ENCODE measurements at places on chromosomes 4 and X. TPM values are rescaled to one million over a fixed set of nuclear protein-coding genes. Genes with fewer than 3 reads are reported as not detected.

DNA sequence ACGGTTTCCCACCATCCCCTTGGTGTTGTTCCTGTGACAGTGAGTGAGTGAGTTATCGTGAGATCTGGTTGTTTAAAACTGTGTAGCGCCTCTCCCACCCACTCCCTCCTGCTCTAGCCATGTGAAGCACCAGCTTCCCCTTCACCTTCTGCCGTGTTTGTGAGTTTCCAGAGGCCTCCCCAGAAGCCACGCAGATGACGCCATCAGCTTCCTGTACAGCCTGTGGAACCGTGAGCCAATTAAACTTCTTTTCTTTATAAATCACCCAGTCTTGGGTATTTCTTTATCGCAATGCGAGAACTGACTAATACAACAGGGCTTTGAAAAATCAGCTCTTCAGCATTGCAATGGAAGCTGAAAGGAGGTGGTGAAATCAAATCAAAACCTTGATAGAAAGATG lies 50.0 kb downstream of the FGFBP1 start:
- no peak for DNase-seq

- no peak for DNase-seq
Observed at GRCh38 chr4:23298371-23298770, 591.5 kb downstream of the PPARGC1A start.

DNA sequence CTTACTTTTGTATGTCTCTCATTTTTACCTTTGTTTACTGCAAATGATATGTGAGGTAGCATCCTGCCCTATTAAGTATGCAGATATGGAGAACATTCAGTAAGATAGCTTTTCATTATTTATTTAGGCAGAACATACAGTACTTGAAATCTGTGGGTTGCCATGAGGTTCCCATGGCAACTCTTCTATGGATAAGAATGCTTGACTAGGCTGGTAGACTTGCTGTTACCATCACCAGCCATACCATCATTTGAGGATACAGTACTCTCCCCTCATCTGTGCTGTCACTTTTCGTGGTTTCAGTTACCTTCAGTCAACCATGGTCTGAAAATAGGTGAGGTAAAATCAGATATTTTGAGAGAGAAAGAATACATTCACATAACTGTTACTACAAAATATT lies 56.7 kb downstream of the NAF1 start:
- DNase-seq = no peak

DNA sequence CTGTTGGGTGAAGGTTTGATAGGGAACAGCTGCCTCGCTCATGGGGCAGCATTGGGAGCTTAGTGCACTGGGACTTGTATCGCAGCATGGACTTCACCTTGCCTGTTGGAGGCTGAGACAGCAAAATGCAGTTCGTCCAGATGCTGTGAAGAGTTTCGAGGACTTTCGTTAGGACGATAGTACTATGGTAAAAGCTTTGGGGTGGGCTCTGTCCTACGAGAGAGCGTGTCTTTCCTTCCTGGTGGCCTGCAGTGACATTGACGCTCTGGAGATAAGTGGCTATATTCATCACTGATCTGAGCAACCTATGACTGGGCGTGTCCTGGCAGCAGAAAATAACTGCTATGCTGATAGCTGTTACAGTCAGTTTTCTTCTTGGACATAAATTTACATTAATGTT lies 44.8 kb downstream of the ARHGAP10 start:
- no peak for DNase-seq

- DNase-seq = no peak
Observed at GRCh38 chr4:1938027-1938426, 66.8 kb downstream of the NSD2 start.

DNA sequence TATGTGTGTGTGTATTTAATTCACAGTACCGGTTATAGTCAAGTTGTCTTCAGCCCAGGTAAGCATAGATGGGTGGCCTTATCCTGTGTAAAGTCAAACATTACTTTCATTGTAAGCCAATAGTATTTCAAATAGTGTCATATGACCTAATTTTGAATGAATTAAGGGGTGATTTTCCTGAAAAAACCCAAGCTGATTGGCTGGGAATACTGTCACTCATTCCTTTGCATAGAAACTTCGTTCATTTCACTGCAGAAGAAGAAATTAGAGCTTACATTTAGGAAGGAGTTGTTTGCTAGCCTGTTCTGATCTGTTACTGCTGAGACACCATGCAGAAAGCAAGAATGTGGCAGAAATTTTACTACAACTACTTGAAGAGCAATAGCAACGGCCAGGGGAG lies 45.4 kb downstream of the SMARCAD1 start:
- DNase-seq = no peak

DNA sequence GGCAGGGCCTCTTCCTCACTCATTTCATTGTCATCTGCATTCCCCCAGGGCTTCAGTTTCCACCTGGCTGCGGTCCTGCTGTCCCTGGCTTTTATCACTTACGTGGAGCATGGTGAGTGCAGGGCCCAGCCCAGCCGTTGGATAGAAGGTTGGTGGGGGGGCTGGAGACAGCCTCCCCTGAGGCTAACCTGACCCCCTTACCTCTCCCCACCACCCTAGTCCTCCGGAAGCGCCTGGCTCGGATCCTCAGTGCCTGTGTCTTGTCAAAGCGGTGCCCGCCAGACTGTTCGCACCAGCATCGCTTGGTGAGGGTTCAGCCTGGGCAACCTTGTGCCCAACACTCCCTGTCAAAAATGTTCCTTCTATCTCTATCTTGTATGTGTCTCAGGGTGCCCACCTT lies 5.8 kb upstream of the EBP start:
- no peak for DNase-seq

- DNase-seq = peak; percentile 29
Observed at GRCh38 chr4:109574443-109574850, 14.4 kb downstream of the MCUB start.

DNA sequence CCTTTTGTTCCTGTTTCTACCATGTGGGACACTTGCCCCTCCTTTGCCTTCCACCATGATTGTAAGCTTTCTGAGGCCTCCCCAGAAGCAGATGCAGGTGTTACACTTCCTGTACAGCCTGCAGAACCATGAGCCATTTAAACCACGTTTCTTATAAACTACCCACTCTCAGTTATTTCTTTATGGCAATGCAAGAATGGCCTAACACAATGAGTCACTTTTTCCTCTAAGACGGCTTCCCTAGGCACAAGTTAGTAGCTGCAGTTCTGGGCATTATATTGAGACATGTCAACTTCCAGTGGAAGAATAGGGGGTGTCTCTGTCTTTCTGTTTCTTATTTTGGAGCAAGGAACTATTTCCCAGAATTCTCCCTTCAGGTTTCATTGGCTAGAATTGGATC lies 32.9 kb upstream of the DIPK2B start:
- DNase-seq = no peak

DNA sequence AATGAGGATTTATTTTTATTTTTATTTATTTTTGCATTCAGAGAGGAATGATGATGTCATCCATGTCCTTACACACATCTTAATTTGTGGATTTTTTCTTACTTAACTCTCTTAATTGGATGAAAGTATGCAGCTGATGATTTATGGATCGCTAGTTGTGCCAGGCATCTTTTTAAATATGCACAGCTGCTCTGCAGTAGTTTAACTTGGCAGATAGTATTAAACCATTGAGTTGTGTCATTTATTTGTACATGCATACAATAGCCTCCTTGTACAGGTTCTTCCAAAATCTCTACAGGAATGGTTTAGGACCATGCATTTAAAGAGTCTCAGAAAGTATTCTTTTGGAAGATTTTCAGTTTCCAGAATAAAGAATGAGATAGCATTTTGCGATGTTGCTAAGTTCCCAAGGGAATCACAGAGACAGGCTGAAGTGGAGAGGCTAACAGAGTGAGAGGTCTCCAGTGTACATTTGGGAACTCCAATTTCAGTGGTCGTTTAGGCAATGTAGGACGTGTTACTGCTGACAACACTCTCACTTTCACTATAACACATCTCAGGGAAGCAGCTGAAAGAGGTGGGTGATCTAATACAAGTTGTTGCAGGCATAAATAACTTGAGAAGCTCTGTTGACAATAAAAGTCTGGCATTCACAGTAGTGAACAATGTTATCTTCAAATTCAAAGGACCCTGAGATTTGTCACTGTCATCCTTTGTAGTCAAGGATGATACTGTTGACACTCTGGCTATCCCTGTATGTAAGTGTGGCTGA lies 49.9 kb upstream of the SCRG1 start:
- DNase-seq = no peak

- DNase-seq = no peak
Observed at GRCh38 chr4:127849505-127850234, 31.0 kb upstream of the PLK4 start.

DNA sequence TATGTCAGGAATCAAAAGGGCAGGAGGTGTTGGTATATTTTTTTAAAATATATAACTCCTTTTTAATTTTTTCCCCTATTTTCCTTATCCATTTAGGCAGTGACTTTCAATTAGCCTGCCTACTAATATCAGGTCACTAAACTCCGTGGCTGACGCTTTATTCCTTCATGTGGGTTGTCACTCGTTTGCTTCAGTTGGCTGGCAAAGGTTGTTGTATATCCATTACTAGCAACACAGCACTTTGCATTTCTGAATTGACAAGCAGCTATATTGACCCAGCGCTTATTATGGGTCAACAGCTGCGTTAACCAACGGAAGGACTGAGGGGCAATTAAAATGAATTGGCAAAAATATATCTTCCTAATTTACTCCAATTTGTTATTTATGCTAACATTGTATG lies 87.7 kb downstream of the ARX start:
- DNase-seq = no peak

- DNase-seq = no peak
Observed at GRCh38 chr4:52425751-52426326, 233.3 kb downstream of the USP46 start.

DNA sequence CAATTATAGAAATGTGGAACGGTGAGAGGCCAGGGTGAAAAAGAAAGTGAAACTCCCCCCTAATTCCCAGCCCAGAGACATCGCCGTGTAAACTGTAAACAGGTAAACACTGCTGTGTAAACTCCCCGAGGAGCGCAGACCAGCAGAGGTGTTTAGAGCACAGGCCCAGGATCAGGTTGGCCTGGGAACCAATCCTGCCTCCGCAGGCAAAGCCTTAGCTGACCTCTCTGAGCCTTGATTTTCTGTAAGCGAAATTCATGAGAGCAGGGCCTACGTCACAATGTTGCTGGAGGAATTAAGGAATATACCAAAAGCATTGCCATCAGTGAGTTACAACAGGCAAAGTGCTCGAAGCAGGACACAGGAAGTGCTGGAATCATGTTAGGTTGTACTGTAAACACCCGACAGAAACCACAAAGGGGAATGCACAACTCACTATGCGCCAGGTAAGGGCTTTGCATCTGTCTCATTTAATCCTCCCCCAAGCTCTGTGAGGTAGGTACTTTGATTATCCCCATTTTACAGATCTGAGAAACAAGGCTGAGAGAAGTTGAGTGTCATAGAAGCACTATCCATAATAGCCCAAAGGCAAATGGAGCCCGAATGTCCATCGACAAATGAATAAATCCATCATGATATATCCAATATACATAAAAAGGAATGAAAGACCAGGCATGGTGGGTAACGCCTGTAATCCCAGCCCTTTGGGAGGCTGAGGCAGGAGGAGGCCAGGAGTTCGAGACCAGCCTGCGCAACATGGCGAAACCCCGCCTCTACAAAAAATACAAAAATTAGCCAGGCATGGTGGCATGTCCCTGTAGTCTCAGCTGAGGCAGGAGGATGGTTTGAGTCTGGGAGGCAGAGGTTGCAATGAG lies 30.7 kb upstream of the KIAA0232 start:
- DNase-seq = no peak

GRCh38 chr4:182510836-182511235 lies 267.6 kb downstream of the TENM3 start:
- DNase-seq = no peak

GRCh38 chr4:27005905-27006590 lies 145.4 kb downstream of the STIM2 start:
- no peak for DNase-seq

DNA sequence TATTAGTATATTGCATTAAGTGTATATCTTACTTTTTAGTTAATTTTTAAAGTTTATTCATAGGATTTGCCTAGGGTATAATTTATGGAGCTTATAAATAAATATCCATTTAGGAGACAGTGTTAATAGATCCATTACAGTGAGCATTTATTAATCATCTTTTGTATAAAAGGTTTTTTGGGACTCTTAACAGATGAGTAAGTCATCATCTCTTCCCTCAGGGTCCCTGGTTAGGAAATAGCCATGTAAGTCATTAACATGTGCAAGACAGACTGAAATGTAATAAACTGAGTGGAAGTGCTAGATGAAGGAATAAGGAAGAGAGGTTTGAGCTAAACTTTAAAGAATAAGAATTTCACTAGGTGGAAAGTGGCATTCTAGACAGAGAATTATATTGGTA lies 69.2 kb downstream of the PAQR3 start:
- DNase-seq = no peak

DNA sequence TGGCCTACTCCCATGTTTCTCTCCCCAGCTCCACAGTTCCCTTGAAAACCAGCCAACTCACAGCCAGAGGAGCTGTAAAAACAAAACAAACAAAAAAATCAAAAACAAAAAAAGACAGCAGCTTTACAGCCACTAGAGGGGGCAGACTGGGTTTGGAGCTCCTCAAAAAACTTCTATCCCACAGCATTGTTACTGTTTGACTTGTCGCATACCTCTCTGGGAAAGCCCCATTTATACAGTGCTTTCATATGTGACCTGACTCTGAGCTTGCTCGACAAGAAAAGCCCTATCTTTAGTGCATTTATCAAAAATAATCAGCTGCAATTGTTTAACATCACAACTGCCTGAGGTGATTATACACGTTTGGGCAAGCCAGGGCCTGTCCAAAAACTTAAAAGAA lies 21.6 kb downstream of the TSPAN6 start:
- no peak for DNase-seq

- no peak for DNase-seq
Observed at GRCh38 chr4:173270312-173271027, 63.7 kb downstream of the HMGB2 start.

DNA sequence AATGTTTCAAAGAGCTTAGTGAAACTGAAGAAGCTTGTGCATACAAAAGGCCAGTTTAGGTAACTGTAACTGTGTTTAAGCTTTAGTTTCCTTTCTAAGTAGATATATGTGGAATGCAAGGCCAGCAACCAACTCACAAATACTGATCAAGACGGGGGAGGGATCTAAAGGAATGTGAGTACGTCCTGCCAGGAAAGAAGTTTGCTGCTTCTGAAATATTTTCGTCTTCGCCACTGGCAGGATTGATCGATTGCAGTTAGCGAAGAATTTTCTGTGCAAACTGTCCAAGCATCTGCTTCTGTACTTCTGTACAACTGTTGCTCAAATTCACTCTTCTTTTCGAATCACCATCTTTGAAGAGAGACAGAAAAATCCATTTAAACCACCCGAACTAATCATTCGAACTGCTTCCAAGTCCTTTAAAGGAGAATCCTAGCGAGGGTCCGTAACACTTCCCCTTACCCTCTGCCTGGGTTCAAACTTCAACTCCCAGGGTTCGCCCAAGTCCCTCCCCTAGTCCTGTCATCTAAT lies 373 bp upstream of the INTS6L start:
- peak; percentile 0 for DNase-seq

Gene FAT4
- total RNA-seq = not detected

Gene JCHAIN
- total RNA-seq = 1,325 TPM

Gene CTAG2
- not detected for total RNA-seq

Gene LRCH2
- not detected for total RNA-seq

Gene ARL13A
- total RNA-seq = not detected

Gene RS1
- not detected for total RNA-seq

Gene FGFBP2
- not detected for total RNA-seq

Gene PRPS1
- total RNA-seq = 80.0 TPM

Data from OCI-LY7 (cell line).